ENCODE measurements at places on chromosomes 16 and 17.
A peak's percentile ranks its signal among the peaks of the same experiment; 100 is the strongest.

- peak; percentile 27 for DNase-seq
Observed at GRCh38 chr16:82945420-82946101, 318.8 kb downstream of the CDH13 start.

- no peak for DNase-seq
Observed at GRCh38 chr16:2087748-2088631, 40.2 kb downstream of the TSC2 start.

GRCh38 chr17:82611140-82612058 is 36.8 kb downstream of the WDR45B start:
- peak; percentile 45 for DNase-seq

GRCh38 chr17:6651919-6652452 is 424 bp downstream of the C17orf100 start:
- DNase-seq, result no peak

- DNase-seq, result no peak
Observed at GRCh38 chr17:10166176-10166935, 32.0 kb downstream of the GAS7 start.

DNA sequence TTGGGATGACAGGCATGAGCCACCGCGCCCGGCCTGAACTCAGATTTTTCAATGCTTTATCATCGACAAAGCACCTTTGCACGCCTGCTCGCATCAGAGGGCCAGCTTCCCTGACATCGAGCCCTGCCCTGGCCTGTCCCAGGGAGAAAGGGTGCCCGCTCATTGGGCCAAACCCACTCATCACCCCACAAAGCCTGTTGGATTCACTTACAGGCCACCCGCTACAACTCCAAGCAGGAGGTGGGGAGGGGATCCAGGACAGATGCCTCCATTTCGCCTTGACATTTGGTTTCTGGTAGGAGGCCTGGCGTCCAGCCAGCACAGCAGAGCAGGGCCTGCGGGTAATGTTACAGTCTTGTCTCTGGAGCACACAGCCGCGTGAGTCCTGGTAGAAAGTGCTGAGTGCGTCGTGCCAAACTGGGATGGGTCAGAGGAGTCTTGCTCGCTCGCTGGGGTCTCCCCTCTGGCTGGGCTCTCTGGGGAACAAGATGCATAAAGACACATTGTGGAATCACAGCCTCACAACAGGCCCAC is 19.8 kb downstream of the SMTNL2 start:
- DNase-seq, result no peak

Data from A172 (cell line).